ENCODE measurements at places on chromosomes 13 and 19.

- DNase-seq: no peak
Observed at GRCh38 chr13:80123945-80124344, 217.0 kb downstream of the SPRY2 start.

DNA sequence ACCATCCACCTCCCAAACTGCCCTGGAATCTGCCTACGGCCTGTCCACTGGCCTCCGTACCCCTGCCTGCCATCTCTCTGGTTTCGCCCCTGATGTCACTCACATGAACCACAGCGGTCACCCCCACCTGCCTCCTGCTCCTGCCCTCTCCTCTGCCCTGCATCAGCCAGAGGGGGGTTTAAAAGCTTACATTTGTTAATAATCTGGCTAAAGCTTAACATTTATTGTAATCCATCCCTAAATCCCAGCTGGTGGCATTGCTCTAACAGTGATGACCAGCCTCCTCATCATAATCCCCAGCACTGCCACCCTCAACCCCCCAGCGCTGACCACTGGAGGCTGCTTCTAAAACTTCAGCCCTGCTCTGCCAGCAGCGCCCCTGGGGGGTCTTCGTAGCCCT, 38.9 kb downstream of the DNM2 start:
- no peak for DNase-seq

- DNase-seq: no peak
Observed at GRCh38 chr13:112795277-112795676, 105.4 kb downstream of the ATP11A start.

DNA sequence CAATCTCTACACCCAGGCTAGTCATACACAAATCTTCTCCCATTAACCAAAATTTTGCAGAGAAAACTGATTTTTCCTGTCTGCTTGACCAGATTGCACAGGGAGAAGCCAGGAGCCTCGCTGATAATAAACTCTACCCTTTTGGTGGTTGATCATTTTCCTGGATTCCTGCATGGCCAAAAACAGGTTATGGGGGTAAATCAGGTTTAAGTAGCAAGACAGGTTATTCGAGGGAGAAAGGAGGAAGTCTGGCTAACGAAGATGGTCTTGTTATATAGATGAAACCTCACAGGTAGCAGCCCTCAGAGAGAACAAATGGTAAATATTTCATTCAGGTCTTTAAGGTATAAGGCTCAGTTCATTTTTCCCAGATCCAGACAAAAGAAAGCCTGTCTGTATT, 16.0 kb upstream of the CEACAM6 start:
- DNase-seq: no peak

DNA sequence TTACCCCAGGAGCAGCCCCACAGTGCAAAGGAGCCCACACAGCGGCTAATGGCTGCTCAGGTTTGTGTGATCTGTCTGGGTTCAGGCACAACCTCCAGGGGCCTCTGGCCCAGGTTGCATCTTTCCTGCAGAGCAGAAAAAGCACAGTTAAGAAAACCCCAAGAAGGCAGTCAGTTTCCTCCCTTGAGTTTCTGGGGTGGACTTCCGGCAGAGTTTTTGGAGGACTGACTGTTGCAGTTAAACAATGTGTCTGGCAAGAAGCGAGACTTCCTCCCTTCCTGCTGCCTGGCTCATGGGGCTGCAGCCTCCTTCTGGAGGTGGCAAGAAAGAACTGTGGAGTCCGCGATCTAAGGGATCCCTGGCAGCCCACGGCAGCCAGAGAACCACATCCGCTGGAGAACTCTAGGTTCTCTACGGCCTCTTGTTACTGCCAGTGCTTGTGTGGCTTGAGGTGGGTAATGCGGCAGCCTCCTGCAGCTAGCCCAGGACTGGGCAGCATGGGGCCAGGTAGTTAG, 114.4 kb downstream of the ZDHHC20 start:
- DNase-seq: no peak
